ENCODE measurements at places on chromosomes 13 and 19.

DNA sequence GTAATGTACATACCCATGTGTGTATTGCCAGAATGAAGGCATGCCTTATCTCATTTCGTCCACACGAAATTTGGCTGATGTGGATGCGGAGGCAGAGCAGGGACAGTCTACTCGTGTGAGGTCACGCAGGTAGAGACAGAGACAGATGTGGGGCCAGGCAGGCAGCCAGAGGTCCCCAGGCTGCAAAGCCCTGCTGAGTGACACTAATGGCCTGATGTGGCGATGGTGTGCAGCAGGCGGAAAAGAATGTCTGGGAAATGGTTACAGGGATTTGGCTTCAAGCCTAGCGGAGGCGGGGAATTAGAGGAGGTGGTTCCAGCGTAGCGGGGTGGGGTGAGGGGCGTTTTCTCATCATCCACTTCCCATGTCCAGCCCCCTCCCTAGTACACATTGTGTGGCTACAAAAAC lies 4.2 kb upstream of the IZUMO2 start:
- DNase-seq = no peak

GRCh38 chr13:63632321-63632720 lies 2216.7 kb upstream of the PCDH20 start:
- no peak for DNase-seq

GRCh38 chr13:87671753-87672605 lies 808 bp downstream of the SLITRK5 start:
- no peak for DNase-seq

- no peak for DNase-seq
These were observed 9.2 kb upstream of the UBAC2 start for GRCh38 chr13:99191336-99191899.

- peak; percentile 41 for DNase-seq
These were observed 1.6 kb downstream of the TNFSF9 start for GRCh38 chr19:6532244-6532999.
